ENCODE measurements at places on chromosomes 12 and 14.

GRCh38 chr12:53963434-53964314 lies 9.0 kb downstream of the HOXC12 start:
- DNase-seq: no peak

GRCh38 chr12:15230751-15231150 lies 9.5 kb upstream of the RERG start:
- no peak for DNase-seq

- peak; percentile 98 for DNase-seq
Observed at GRCh38 chr14:77760381-77761204, at the start of gene SNW1. TSS of gene SNW1 (minus strand) at chr14:77761156. CDS start at chr14:77761127, 29 bp downstream.

GRCh38 chr14:45838597-45838996 lies 585.6 kb upstream of the MIS18BP1 start:
- DNase-seq: peak; percentile 39

- no peak for DNase-seq
Observed at GRCh38 chr14:94227029-94227428, 52.9 kb downstream of the PPP4R4 start.

DNA sequence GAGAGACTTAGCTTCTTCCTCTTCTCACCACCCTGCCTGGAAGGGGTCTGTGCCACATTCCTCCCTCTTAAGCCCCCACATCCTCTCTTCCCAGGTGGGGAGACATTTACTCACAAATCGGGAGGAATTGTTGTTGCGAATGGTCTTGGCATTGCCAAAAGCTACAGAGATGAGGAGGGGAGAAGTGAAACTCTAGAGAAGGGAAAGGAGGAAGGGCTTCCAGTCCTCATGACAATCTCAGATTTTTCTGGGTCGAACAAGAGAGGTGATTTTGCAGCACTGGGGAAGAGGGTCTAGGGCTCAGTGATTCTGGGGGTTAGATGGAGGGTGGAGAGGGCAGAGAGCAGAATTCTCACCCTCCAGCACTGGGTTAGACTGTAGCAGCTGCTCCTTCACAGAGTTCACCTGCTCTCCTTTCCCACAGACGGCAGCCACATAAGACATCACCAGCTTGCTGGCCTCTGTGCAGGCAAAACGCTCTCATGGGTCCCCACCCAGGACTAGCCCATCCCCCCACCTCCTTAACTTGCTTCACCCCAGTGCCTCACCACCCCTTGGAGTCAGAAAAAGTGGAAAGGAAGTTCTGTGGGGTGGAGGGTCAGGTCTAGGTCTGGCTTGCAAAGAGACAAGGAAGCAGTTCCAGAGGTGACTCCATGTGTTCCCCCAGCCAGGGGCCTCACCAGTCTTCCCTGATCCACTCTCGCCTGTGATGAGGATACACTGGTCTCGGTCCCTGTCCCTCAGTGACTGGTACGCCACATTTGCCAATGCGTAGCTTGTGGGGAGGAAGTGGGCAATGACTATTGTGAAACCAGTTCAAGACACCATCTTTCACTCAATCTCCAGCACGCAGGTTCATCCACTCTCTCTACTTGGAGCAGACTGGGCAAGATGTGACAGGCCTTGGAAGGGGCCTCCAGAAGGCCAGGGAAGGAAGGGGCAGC lies 2.7 kb downstream of the MYO1A start:
- DNase-seq: no peak

DNA sequence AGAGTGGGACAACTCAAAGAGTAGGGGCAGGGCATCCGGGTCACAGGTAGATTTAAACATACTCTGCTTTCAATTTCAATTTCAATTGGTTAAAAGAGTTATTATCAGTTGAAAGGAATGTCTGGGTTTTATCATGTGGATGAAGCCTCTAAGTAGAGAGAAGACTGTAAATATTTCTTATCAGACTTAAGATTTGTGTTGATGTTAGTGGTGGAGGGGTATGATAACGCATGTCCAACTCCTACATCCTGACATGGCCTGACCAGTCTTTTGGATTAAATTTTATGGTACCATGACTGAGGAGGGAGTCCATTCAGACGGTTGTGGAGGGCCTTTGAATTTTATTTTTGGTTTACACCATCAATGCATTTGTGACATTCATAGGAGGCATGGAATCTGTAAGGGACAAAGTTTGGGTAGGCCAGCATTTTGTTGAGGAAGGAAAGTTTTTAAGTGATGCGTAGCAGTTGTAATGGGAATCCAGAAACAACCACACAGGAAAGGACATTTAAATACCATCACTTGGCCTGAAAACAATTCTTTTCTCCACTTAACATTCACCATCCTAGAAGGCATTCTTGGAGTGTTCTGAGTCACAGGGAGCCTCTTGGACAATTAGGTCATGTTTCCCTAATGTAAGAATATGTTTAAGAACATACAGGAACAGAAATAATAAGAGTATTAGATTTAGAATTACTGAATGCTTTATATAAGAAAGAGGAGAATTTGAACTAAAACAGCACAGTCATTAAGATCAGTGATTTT lies 371.9 kb downstream of the ATP23 start:
- no peak for DNase-seq

- no peak for DNase-seq
Observed at GRCh38 chr12:68479261-68479895, 131.3 kb upstream of the RAP1B start.

- no peak for DNase-seq
Observed at GRCh38 chr12:57270966-57271470, 20.0 kb upstream of the STAC3 start.

GRCh38 chr12:53624458-53624857 lies 1.7 kb downstream of the ATF7 start:
- no peak for DNase-seq

DNA sequence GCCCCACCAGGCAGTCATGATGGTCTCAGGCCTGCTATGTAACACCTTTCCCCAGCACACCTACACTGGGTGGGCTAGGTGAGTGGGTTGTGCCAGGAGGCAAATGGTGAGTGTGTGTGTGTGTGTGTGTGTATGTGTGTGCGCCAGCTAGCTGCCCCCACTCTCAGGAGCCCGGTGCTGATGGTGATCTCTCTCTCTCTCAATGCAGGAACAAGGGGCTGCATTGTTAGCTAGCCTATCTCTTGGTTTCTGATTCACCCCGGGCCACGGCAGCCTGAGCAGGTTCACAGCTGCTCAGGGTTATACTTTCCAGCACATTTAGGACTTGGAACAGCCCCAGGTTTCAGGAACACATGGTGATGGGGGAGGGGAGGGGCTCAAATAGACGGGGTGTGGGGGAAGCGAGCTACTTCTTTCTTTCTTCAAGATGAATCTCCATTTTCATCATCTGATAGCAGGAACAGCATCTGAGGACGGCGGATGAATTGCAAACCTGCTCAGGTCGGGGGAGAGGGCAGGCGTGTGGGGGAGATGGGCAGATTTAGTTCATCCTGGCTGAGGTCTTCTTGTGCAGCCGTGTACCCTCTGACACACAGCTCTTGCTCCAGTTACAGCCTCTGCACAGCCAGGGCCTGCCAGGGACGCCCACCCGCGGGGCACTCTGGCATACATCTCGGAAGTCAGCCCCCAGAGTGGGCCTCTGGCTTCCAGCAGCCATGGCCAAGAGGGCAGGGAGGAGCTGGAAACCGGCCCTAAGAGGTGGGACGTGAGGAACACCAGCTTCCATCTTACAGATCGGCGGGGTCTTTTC lies 137.6 kb downstream of the ZFP36L1 start:
- peak; percentile 86 for DNase-seq

DNA sequence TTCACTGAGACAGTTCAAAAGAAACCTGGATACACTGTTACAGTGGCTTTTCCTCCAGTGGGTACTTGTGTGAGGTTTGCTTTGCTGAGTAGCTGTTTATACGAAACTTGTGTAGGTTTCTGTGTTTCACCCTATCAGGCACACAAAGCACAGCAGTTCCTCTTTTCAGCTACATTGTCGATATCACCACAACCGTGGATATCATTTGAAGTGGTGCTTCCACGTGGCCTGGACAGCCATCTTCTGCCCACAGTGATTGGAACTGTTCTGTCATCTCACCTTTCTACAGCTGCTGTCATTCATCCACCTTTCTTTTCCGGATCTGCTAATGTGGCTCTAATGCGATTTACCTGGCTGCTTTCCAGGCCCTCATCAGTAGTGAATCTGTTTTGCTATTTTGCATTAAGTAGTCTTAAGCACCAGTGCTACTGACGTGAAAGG lies 368.8 kb downstream of the SYT1 start:
- DNase-seq: no peak

- DNase-seq: peak; percentile 12
Observed at GRCh38 chr14:98162856-98163805, 1108.9 kb downstream of the BCL11B start.

- no peak for DNase-seq
Observed at GRCh38 chr12:16350682-16351081, 3.2 kb downstream of the MGST1 start.

GRCh38 chr12:100290016-100290415 lies 23.0 kb downstream of the SCYL2 start:
- DNase-seq: no peak

DNA sequence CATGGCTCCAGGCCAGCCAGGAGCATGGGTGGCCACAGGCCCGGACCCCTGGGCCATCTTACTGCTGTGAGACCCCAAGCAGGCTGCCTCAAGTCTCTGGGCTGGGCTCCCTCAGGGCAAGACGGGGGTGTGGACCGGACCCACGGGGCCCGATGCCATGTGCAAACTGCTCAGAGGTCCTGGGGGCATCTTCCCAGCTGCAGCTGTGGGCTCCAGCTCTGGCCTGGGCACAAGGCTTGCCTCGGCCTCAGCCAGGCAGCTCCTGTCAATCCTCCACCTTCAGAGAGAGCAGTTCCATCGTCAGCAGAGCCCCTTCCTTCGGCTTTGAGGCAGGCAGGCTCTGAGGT lies 12.4 kb upstream of the GPR132 start:
- no peak for DNase-seq

- no peak for DNase-seq
Observed at GRCh38 chr14:76968621-76969063, 59.9 kb downstream of the IRF2BPL start.

GRCh38 chr12:76026643-76027063 lies 4.9 kb downstream of the PHLDA1 start:
- DNase-seq: no peak

DNA sequence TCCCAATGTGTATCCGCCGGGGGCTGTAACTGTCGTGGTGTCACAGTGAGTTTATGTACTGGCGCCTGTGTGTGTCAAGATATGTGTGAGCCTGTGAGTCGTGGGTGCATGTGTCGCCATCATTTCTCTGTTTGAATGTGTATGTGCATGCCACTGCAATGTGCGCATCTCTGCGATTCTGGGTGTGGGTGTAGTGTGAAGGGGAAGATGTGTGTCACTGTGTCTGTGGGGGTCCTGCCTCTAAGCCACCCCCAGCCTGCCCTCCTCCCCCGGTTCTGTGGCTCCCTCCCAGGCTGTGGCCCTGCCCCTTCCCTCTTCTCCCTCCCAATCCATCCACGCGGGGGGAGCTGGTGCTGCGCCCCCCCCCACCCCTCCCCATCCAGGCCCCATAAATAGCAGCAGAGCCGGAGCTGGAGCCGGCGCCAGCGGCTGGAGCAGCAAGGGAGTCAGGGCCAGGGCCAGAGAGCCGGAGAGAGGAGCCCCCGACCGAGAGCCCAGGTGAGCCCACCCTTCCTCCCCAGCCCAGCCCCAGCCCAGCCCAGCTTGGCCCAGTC lies at the start of gene CPNE6:
Gene CPNE6 (plus strand): TSS at position 419 of the 554 bp plus-strand sequence. CDS start 1,375 bp downstream, outside the sequence.
- no peak for DNase-seq

DNA sequence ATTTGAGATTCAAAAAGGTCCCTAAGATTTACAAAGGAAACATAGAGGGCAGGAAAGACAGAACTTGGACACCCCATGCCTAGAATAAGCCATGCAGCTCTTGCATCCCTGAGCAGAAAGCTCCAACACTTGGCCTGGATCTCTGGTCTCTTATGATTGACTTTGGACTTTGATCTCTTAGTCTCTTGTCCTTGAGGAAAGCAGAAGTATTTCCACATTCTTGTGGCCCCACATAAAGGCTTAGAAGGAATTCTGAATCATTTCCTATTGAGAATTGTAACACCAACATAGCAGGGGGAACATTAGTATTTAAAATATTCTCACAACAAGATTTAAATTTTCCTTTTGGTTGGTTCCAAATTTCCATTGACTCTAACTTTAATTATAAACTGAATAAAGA lies 283.7 kb upstream of the PRKD1 start:
- DNase-seq: no peak

- peak; percentile 34 for DNase-seq
Observed at GRCh38 chr14:65421201-65421981, 8.9 kb downstream of the FUT8 start.

- no peak for DNase-seq
Observed at GRCh38 chr12:93676408-93677194, 574 bp upstream of the CRADD start.

- DNase-seq: no peak
Observed at GRCh38 chr12:7450667-7451066, 6.7 kb upstream of the CD163L1 start.

- DNase-seq: no peak
Observed at GRCh38 chr12:43162138-43162537, 389.9 kb downstream of the ADAMTS20 start.

GRCh38 chr12:3236345-3237187 lies 159.4 kb downstream of the TSPAN9 start:
- DNase-seq: peak; percentile 65

- no peak for DNase-seq
Observed at GRCh38 chr12:5163661-5164060, 120.0 kb downstream of the KCNA5 start.

GRCh38 chr12:121798787-121799155 lies 5.0 kb upstream of the SETD1B start:
- DNase-seq: no peak

GRCh38 chr12:31989571-31990362 lies 30.6 kb downstream of the RESF1 start:
- DNase-seq: no peak

DNA sequence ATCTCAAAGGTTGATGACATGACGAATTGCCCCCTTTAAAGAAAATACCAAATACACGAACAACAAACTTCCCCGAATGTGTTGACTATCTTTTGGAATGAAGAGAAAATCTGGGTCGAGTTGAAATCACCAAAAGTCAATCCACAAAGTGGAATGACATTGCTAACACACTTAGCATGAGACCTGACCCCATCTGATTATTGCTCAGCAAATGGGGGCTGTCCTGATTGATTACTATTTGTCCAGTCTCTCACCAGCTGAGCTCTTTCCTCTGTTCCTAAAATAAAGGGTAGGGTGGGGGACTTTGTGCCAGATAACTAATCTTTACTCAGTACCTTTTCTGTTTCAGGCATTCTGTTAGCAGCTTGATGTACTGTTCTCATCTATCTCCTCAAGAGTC lies 223.4 kb downstream of the APAF1 start:
- no peak for DNase-seq

DNA sequence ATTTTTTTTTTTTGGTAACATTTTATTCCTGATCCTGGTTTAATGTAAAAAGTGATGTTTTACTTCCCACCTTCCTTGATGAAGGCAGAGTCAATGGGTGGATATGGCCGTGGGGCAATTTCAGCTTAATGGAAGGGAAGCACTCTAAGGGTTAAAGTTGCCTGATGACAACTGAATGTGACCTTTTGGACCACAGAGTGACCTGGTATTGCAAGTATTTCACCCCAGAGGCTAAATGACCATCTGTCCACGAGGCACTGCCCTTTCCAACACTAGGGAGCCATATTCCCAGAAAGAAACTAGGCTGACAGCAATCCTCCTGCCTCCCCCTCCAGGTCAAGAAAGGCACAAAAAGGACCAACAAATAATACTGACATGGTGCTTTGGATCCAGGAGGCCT lies 4.8 kb downstream of the CCDC177 start:
- DNase-seq: no peak

- DNase-seq: no peak
Observed at GRCh38 chr12:104090685-104091084, 26.4 kb downstream of the HCFC2 start.

GRCh38 chr12:38417101-38417500 lies 100.5 kb downstream of the ALG10B start:
- no peak for DNase-seq

GRCh38 chr12:50074936-50075807 lies 10.0 kb upstream of the SMARCD1 start:
- DNase-seq: peak; percentile 89

All from kidney (tissue), 22 donors.